Cerebellar nuclear complex (tissue), 1 donor: ENCODE measurements at places on chromosomes 11 and 22.
A peak's percentile ranks its signal among the peaks of the same experiment; 100 is the strongest.

DNA sequence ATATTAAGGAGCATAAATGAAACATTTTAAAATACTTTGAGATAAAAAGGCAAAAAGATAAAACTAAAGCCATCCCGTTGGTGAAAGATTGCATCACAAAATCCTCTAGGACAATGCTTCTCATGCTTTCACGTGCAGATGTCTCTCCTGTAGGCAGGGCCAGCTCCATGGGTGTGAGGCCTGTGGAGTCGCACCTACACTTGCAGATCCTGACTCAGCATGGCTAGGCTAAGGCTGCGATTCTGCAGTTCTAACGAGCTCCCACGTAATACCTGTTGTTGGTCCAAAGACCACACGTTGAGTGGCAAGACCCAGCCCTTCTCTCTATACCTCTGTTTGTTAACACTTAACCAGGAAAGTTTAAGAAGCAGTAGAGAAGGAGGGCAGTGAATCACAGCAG, 62.1 kb upstream of the CAPRIN1 start:
- no peak for DNase-seq

GRCh38 chr22:19929586-19930550, 11.7 kb upstream of the COMT start:
- peak; percentile 70 for DNase-seq

GRCh38 chr11:100929377-100929776, 200.2 kb downstream of the PGR start:
- no peak for DNase-seq

GRCh38 chr11:126722006-126722736, 278.4 kb downstream of the KIRREL3 start:
- DNase-seq: peak; percentile 27

GRCh38 chr22:44839061-44839460, 86.7 kb downstream of the ARHGAP8 start:
- no peak for DNase-seq

GRCh38 chr11:128595221-128595620, 7.9 kb upstream of the ETS1 start:
- no peak for DNase-seq

GRCh38 chr22:43203471-43203981, 16.6 kb upstream of the TTLL12 start:
- no peak for DNase-seq

- no peak for DNase-seq
These were observed 10.6 kb upstream of the C11orf58 start for GRCh38 chr11:16727806-16728205.
